ENCODE measurements at places on chromosomes 7 and 10. TPM values are rescaled to one million over a fixed set of nuclear protein-coding genes. Genes with fewer than 3 reads are reported as not detected.

Gene TMEM120A
- 18.4 TPM for total RNA-seq

DNA sequence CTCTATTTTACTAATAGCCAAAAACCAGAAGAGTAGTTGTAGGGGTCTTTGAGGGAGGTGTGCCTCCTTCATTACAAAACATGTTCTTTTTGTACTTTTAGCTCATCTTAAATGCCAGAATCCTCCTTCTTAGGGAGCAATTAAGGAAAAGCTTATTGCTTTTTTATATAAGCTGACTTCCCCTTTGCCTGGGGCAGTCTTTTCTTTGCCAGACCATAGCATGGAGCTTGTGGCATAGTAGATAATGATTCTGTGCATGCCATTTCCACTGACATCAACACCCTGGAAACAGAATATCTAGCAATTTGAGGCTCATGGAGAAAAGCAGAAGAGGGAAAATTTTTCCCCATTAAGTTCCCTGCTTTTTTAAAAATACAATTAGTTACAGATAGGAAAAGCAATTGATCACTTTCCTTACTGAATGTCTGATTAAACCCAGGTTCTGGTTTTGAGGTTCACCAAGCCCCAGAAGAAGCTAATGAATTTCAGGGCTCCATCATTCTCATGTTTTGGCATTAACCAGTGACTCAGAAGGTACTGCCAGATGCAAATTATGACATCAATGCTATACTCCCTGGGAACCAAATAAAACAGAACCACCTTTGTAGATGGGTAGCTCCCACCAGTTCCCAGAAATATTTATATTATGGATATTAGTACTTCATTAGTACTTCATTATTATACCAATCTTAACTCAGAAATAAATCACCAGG is 410.6 kb downstream of the KCNMA1 start:
- no peak for DNase-seq

Gene LRRC17
- 70.0 TPM for total RNA-seq

GRCh38 chr10:68333440-68334431 is 1.0 kb upstream of the PBLD start:
- DNase-seq, result no peak

DNA sequence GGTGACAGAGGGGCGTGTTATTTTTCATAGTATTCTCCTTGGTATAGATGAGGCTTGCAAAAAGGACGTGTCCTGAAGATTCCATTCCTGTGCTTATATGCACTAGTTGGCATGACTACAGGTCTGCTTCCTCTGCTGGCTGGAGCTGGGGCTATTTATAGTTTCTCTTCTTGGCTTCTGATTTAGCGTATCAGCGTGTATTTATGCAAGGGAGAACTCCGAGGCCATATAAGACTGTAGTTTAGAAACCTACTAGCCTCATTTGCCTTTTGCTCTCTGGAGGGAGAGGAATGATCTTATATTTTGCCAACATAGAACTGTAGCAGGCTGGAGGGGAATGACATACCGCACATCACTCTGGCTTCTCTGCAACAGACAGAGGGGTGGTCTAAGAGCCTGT is 39.7 kb downstream of the CACNB2 start:
- DNase-seq, result peak; percentile 36

DNA sequence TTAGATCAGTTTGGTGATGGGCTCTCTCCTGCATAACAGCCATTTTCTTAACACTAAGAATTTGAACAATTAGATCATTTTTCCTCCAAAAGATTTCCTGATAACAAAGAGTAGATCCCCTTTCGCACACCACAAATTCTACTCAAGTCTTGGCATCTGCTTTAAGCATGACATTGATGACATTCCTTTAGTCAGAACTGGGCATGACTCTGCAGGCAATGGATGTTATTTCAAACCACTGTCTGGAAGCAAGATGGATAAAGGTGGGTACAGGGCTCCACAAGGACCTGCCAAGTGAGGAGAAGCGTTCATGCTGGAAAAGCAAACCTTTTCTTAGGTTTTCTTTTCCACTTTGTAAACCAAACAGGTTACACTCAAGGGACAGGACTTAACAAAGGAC is 123.5 kb downstream of the GLCCI1 start:
- DNase-seq, result no peak

DNA sequence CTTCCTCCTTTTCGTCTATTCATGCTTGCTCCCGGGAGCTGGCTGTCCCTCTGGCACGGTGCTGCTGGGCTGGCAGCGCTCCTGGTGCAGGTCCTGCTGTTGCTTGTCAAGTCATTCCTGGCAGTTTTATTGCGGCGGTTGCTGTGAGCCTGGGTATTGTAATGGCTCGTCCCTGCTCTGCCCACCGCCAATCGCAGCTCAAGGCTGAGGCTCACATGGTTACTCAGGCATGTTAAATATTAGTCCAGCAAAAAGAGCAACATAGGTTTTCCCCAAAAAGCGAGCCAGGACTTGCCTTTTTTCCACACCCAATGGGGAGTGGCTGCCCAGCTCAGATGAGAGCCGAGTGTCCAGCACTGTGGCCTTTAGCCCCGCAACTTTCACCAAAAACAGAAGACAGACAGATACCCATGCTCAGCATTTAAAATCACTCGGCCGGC is 492.9 kb upstream of the FOXK1 start:
- peak; percentile 60 for DNase-seq

DNA sequence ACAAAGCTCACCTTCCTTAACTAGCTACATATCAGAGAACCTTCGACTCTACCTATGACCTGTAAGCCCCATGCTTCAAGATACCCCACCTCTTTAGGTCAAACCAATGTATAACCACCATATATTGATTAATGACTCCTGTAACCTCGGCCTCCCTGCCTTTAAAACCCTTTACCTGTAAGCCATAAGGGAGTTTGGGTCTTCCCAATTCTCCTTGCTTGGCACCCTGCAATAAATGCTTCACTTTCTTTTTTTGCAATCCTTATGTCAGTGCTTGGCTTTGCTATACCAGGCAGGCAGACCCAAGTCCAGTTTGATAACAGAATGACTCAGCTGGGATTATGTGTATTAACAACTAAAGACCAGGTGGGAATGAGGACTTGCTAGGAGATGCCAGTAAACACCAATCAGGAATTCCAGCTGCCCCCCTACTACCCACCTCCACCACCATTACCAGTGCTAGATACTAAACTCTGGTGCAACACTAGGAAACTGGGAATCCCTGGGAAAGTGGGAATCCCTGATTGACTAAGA is 22.0 kb upstream of the SLC35G1 start:
- no peak for DNase-seq

- DNase-seq, result no peak
These were observed 30.8 kb downstream of the SLC37A3 start for GRCh38 chr7:140367528-140367927.

Gene NPC1L1
- not detected for total RNA-seq

DNA sequence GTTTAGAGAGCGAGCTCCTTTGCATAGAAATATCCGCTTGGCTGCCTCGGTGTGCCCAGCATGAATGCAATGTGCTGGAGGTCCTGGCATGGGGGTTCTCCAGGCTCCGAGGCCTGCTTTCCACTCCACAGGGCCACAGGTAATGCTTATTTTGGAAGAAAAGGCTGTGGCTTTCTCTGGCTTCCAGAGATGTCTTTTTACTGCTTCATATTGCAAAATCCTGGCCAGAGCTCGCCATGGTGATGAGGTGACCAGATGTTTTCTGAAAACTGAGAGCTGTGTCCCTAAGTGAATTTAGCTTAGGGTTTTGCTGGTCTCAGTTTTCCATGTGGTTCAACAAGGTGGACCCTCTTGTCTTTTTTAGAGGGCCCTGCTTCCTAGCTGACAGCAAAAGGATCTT is 65.2 kb downstream of the BMPER start:
- peak; percentile 42 for DNase-seq

DNA sequence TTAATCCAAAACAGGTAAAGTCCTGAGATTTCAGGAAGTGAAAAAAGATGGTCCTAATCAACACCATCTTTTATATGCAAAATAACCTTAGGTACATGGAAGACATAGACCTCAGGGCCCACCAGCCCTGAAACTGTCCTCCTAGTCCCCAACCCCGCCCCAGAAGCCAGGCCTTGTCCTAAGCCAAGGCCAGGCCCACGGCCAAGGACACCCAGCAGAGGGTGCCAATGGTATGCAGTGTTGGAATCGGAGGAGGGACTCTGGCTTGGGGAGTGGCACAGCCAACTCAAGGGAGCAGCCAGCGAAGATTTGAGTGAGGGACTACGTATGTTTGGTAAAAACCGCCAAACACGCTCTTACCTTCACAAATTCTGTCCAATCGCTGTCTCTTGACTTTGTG is 96.7 kb downstream of the ZRANB1 start:
- DNase-seq, result no peak

DNA sequence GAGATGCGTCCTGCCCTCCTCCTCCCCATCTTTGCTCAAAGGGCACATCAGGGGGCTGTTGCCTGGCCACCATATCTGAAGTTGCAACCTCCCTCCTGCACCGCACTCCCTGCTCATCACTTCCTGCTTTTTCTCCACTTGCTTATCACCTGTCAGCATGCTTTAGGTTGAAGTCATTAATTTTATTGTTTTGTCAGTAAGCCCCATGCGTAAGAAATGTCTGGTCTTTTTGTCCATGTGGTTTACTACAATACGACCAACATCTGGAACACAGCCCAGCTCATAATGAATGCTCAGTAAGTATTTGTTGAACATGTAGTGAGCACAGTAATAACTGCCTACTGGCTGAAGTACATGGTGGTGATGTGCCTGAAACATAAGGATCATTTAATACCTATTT is 71.6 kb upstream of the GJD4 start:
- peak; percentile 48 for DNase-seq

Gene RAMP3
- total RNA-seq, result not detected

DNA sequence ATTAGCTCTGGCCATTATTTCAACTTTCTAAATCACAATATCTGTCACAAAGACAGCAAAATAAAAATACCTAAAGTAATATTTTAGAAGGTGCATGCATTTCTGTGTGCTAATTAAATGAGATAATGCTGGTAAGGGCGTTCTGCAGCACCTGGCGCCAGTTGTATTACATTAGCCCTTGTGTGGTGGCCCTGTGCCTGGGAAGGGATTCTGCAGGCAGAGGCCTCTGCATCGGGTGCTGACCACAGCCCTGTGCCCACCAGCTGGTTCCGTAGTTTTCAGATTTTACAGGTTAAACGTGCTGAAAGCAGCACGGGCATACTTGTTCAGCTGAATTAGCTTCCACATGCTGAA is 157.7 kb upstream of the PRKCQ start:
- no peak for DNase-seq

DNA sequence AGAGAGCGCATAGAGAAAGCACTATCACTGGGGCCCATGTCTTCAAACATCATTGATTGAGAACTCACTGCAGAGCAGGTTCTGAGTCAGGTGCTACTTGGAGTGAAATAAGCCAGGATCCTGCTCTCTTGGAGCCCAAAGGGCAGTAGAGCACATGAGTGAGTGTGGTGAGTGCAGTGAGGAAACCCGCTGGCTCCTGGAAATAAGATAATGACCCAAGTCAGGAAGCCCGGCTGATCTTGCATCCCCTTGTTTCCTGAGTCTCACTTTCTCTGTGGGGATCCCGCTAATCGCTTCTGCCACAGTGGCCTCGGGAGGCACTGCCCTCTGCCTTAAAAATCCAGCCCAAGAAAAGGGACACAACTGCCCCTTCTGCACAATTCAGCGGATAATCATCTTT is 7.1 kb upstream of the FAM107B start:
- DNase-seq, result no peak

Gene SLC26A5
- not detected for total RNA-seq

Gene CDK14
- 41.0 TPM for total RNA-seq

Gene GALNT17
- not detected for total RNA-seq

- DNase-seq, result peak; percentile 86
These were observed 55.8 kb downstream of the TMEM26 start for GRCh38 chr10:61397175-61397986.

Gene WEE2
- total RNA-seq, result 0.32 TPM

DNA sequence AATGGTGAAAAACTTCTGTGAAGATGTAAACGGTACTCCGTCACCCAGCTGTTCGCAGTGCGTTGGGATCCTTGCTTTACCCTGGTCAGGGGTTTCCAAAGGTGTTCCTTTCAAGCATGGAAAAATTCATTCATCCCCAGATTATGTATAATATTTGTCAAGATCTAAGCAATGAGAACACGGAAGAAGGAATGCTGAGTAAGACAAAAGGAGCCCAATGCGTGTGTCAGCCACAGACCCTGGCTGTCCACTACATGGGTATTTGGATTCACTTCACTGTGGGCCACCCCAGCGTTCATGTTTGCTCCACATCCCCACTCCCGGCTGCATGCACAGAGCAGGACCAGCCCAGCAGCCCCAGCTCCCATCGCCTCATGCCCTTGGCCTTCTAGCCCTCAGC is 241.3 kb upstream of the CELF2 start:
- no peak for DNase-seq

DNA sequence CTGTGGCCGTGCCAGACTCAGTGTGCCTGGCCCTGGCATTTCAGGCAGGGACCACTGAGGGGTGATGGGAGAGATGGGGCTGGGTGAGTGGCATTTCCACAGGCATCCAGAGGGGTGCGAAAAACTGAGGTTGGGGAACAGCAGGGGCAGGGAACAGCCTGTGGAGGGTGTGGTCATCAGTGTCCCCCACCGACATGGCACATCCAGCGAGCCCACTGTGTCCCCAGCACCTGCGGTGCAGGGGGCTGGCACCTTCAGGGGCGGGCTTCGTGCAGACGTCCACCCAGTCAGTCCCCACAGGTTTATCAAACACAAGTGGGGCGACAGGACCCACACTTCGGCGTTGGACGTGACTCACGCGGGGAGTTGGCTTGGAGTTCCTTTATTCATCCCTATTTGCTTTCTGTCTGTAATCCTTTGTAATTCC is 14.8 kb downstream of the CUX1 start:
- no peak for DNase-seq

Data from fibroblast of villous mesenchyme (primary cell).